ENCODE measurements at places on chromosomes 11 and 22. TPM values are rescaled to one million over a fixed set of nuclear protein-coding genes. Genes with fewer than 3 reads are reported as not detected.

The UPK3A gene
- not detected for total RNA-seq

DNA sequence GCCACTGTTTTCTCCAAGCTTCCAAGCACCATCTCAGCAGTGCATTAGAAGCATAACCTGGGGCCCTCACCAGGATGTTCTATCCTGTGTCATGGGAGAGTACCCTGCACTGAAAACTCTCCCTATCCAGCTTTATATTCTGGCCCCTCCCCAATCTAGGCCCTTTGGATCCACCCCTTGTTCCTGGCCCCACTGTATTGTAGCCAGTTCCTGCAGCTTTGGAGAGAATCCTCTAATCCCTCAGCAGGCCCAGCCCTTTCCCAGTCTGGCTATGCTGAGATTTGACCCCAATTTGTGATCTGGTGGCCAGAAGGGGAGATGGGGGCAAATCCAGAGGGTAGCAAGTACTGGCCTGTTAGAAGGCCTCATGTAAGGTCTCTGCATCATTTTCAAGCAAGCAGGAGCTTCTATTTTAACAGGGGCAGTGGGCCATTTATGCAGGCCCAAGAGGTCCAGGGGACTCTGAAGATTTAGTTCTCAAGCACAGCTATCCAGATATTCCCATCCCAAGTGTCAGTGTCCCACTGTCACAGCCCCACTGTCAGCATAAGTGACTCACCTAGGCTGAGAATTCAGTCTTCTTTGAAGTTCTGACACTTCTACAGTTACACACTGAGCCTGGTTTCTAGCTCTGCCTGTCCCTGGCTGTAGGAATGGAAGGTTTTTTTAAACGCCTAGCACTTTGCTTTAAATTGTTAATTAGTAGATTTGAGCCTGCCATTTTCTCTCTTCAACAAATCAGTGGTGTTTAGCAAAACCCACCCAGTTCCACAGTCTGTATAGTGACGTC is 589.5 kb upstream of the CADM1 start:
- no peak overlapping the region for H3K27ac ChIP-seq
- no peaks in the 10 kb centered on the region for H3K4me1 ChIP-seq
- DNase-seq, result no peak
- H3K36me3 ChIP-seq, result no peaks in the 10 kb centered on the region
- H3K27me3 ChIP-seq, result no peaks in the 10 kb centered on the region

DNA sequence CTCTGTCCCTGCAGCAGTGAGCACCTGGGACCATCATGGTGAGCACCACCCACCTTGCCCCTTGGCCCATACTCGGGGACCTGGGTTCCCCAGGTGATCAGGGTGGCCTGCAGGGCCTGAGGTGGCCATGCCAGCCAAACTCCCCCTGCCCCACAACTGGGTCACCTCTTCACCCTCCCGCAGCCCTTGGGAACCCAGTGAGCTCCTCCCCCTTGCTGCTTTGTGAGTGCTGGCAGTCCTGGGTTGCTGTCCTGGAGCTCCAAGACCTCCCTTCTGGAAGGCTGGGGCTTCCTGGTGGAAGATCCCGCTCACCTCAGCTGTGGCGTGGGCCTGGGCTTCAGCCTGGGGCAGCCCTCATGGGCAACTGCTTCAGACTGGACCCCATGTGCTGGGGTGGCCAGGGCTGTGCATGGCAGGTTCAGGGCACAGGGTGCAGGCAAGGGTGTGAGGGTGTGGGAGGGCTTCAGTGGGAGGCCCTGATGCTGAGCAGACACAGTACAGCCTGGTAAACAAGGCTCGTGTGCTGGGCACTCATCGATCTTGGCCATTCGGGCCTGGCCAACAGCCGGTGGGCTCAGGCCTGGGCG is 57.6 kb downstream of the RTN4R start:
- H3K4me3 ChIP-seq, result no peak overlapping the region
- H3K27ac ChIP-seq, result no peak overlapping the region
- DNase-seq, result no peak
- H3K4me1 ChIP-seq, result no peaks in the 10 kb centered on the region
- no peaks in the 10 kb centered on the region for H3K36me3 ChIP-seq
- no peaks in the 10 kb centered on the region for H3K27me3 ChIP-seq

DNA sequence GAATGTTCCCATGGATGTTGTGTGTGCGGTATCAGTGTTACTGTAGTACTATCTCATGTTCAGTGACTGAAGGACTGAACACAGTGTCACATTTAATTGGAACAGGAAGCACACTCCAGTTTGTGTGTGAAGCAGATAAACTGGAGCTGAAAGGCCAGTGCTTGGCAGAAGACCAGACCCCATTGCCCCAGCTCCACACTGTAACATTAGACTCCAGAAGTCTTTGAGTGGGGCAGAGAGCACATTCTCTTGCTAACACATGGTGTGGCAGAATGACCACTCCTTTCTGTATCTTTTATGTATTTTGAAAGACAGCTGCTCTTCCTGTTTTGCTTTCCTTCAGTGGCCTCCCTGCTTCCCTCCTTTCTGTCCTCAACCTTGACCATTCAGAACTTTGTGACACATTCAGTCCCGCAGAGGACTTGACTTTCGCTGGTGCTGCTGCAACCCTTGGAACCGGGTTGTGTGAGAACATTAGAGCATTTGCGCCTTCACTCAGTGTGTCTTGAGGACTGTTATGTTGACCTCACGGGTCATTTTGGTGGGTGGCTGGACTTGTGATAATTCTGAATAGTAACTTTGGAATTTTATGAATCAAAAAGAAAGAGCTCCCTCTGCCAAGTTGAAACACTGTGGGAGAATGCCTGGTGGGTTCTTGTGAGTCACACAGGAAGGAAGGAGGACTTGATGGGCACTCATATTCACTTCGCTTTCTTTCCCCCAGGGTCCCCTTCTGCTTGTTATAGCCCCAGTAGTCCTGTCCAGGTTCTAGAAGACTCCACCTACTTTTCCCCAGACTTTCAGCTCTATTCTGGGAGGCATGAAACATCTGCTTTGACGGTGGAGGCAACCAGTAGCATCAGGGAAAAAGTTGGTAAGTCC is 26.4 kb downstream of the AMOTL1 start:
- H3K27me3 ChIP-seq, result no peaks in the 10 kb centered on the region
- H3K4me3 ChIP-seq, result peak overlapping the region; percentile 70
- peak; percentile 91 for DNase-seq
- H3K4me1 ChIP-seq, result peaks cover 74% of the 10 kb centered on the region
- peaks cover 10% of the 10 kb centered on the region for H3K36me3 ChIP-seq

- peak overlapping the region; percentile 95 for H3K27ac ChIP-seq
- peak overlapping the region; percentile 57 for H3K4me3 ChIP-seq
- H3K36me3 ChIP-seq, result peaks cover 9% of the 10 kb centered on the region
- DNase-seq, result no peak
Observed at GRCh38 chr11:122201106-122201505, 85.1 kb upstream of the BLID start.
